ENCODE measurements at places on chromosomes 5 and 9.

DNA sequence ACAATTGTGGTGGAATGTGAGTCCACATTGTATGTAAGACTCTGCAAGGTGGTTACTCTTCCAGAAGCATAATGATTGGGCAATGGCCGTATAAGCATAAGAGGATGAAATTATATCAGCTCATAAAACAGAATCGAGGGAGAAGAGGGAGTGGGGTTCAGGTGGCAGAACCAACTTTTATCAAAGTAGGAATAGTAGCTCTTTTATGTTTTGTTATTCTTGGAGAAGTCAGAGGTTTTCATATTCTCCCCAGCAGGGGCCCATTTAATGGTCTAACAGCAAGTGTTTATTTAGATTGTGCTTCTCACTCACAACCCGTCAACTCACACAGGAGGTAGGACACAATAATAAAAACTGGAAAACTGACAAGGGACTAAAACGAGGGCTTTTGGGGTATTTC, 291.3 kb upstream of the CD180 start:
- DNase-seq = no peak

DNA sequence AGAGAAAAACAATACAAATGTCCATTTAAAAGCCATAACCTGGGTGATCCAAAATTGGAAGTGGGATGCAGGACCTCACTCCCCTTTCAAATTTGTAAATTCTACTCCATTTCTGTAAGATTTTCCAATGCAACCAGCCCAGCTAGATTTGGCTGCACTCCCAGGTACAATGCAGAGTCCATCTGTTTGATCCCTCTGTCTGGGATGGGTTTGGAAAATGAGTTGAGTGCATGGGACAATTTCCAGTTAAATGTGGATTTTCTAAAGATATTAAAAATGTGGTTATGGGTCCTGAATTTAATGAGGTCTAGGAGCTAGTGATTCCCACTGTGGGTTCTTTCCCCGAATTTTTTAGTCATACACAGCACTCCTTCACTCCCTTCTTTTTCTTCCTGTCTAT, 104.0 kb upstream of the ATP10B start:
- no peak for DNase-seq

- no peak for DNase-seq
These were observed 421.3 kb downstream of the ACTL7B start for GRCh38 chr9:108434502-108434901.

DNA sequence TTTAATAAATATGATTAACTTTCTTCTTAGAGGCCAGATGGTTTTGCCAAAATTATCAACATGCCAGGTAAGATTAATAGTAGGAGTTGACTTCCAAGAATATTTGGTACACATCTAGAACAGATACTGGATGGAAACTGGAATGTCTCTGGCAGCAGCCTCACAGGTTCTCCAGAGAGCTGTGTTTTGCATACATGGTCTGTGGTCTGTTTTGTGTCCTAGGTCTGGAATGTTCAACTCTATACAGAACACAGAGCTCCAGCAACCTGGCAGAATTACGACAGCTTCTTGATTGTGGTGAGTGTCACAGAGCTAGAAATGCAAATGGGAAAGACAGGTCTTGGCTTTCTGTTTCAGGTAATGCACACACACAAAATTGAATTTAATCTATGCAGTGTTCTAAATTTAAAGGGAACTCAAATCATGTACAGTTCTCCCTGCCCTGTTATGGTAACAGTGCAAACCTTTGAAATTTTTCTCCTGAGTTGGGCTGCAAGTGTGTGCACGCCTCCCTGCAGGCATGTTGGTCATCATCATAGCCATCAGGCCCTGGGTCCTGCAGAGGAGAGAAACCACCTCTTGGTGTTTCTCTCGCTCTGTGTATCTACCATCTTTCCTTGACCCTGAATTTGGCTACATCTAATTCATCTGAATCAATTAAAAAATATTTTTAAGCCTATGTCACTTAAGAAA, 58.3 kb downstream of the PIK3R1 start:
- DNase-seq = no peak

DNA sequence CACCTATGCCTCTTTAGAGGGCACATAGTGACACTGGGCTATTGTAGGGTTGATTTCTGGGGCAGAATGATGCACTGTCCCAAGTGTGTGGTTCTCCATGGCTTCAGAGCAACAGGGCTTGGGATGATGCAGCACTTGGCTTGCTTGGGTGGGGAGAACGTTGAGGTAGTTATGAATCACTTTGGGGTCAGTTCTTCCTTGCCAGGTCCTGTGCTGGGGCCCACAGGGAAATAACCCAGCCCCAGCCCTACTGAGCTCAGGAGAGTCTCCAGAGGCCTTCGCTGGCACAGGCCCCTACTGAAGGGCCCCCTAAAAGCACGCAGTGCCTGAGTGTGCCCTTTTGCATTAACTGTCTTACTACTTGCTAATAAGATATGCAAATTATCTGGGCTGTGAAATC, 24.2 kb downstream of the JADE2 start:
- no peak for DNase-seq

DNA sequence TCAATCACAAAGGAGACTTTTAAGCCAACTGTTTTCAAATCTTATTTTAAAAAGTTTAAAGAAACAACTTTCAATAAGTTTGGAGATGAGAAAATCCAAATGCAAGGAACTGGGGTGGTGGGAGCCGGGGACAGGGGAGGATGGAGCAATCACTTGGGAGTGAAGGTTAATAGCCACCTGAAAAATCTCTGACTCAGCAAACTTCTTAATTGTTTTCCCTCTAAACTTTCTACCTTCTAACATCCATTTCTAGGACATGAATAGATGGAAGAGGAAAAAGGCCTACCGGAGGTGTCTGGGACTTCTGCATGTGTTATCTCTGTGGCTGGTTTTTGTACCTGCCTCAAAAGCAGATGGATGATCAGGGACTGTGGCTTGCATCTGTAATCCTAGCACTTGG, 360.6 kb downstream of the OSTF1 start:
- no peak for DNase-seq

- DNase-seq = no peak
These were observed 64.9 kb downstream of the SECISBP2 start for GRCh38 chr9:89383030-89383720.

DNA sequence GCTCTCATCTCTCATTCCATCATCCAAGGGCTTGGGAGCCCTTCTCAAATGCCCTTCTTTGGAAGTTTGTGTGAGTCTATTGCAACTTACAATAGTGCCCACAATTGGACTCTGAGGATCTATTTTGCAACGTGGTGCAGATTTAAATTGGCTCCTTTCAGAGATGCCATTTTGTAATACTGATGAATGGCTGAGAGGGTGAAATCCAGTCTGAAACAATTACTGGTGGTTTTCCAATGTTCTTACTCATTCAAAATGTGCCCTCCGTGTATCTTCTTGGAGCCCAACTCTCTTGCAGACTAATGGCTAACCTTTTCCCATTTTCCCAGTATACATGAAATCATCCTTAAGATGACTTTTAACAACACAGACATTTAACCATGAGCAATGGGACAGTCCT, 6.1 kb downstream of the ZNF462 start:
- DNase-seq = no peak

DNA sequence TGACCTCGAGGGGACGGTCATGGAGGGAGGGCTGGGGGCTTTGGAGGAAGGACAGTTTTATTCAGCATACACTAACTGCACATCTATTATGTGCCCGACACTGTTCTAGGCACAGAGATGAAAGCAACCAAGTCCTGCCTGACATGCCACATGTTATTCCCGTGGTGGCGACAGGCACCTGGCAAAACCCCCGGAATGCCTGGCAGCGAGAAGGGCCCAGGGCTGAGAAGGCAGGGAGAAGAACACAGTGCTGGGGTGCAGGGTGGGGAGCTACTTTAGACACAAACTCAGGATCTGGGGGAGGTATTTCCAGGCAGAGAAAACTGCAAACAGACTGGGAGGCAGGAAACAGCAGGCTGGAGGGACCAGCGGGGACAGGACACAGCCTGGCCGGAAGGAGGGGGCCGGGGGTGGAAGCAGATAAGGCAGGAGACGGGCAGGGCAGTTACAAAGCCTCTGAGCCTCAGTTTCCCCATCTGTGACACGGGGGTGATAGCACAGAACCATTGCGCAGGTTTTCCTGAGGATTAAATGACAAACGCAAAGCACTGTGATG, 77.7 kb downstream of the STK10 start:
- DNase-seq = no peak

- DNase-seq = no peak
These were observed 32.6 kb upstream of the ACO1 start for GRCh38 chr9:32351845-32352244.

- DNase-seq = no peak
These were observed 103.2 kb downstream of the DPYSL3 start for GRCh38 chr5:147406636-147407035.

- no peak for DNase-seq
These were observed 43.6 kb upstream of the CRB2 start for GRCh38 chr9:123312306-123312877.

DNA sequence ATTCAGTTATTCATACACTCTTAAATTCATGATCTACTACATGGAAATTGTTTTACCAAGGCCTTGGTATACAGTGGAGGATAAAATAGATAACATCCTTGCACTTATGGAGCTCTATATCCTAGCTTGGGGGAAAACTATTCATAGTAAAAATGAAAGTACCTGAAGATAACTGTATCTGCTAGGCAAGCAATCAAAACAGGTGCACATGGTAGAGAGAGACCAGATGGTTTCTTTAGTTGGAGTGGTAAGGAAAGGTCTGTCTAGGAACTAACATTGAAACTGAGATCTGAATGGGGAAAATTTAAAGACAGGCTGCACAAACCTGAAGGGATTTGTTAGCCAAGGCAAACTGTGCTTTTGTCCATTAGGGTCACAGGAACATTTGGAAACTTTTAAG, 11.1 kb upstream of the SLCO4C1 start:
- no peak for DNase-seq

DNA sequence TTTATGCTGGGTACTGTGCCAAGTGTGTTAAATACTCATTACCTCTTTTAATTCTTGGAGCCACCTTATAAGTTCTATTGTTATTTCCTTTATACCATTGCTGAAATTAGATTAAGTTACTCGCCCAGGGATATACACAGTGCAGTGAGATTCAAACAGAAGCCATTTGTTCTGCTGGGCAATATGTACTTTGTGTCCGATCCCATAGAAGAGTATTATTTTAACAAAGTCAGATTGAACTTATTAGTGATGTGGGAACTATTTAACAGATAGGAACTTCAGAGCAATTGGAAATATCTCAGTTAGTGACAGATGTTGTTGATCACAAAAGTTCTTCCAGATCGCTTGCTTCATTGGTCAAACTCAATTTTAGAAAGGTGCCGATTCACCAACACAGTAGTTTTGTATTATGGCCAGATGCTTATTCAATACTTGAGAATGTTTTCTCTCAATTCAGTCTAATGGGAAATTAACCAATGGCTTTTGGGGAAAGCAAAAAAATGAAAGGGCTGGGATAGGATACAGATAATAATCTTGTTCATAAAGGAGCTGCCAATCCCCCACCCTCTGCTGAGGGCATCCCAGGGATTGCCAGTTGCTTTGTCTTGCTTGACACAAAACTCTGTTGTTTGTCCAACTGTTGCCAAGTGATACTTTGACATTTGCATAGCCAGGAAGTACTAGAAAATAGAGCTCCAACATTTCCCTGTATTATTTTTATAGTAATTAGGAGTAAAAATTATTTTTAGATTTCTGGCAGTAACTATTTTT, 94.8 kb upstream of the SEMA6A start:
- DNase-seq = peak; percentile 95

- peak; percentile 25 for DNase-seq
These were observed 737 bp downstream of the RNF180 start for GRCh38 chr5:64166201-64166959.

- no peak for DNase-seq
These were observed 65.2 kb downstream of the ERAP1 start for GRCh38 chr5:96742538-96742937.

DNA sequence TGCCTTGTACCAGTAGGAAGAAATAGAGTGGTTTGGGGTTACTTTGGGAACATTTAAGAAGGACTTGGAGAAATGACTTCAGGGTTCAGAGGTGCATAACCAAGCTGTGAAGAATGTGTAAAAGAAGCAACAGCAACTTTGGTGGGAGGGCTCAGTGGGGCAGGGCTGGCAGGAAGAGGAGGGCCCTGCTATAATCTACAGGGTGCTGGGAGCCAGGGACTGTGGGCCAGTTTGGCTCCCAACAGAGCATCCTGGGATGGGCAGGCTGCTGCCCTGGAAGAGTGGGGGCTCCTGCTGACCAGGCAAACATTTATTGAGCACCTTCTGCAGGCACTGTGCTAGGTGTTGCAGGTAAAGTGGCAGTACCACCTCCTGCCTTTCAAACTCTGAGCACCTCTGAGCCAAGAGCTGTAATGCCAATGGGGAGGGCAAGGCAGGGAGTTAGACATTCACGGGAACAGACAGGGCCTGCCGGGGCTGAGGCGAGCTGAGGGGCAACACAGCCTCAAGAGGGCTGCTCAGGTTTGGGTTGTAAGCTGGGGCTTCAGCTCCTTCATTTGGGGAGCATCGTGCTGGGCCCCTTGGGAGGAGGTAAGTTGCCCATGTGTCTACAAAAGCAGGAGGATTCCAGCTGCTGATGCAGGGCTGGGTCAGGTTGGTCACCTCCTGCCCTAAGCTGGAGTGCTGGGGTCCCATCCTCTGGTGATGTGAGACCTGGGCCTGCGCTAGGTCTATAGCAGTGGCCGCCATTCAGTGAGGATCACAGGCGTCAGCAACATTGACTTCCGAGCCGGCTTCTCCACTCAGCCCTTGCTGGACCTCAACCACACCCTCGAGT, 30.6 kb downstream of the HMCN2 start:
- DNase-seq = no peak

- DNase-seq = peak; percentile 19
These were observed 95.6 kb downstream of the HSPA4 start for GRCh38 chr5:133147411-133147810.

GRCh38 chr5:168776070-168776469, 196.9 kb upstream of the PANK3 start:
- peak; percentile 37 for DNase-seq

GRCh38 chr5:178108446-178108845, 4.9 kb upstream of the N4BP3 start:
- no peak for DNase-seq

DNA sequence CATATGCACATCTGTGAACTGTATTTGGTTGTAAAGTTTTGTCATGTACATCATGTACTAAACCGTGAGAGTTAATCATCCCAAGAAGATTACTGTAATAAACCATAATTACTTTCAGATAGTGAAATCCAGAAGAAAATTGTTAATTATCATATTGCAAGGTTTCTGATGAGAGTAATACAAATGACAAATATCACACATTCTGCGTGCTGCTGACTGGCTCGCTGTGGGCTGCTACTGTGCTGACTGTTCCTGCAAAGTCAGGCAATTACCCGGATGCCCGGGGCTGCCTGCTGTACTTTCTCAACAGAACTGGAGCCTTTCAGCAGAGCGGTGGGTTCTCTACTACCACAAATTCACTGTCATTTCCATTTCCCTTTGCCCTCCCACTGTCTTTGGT, 68.3 kb downstream of the SMARCA2 start:
- no peak for DNase-seq

DNA sequence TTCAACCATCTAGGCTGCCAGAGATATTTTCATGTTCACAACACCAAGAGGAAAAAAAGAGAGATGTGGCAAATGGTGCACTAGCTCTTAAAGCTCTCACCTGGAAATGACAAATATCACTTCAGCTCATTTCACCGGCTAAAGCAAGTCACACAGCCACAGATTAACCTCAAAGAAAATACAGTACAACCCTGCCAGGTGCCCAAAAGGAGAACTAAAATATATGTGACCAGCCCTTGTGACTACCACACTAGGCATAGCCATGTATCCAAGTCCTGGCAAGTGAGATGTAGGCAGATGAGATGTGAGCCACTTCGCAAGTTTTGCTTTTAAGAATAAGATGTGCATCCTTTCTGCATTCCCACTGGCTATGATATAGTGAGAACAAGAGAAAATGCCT, 41.4 kb downstream of the AGTPBP1 start:
- no peak for DNase-seq

GRCh38 chr5:79408028-79408427, 105.9 kb downstream of the HOMER1 start:
- DNase-seq = no peak

All from pons (tissue), 1 donor.